ENCODE measurements at places on chromosomes 5 and 9.

- no peak for DNase-seq
Measured at GRCh38 chr5:149036970-149037369, 25.9 kb downstream of the SH3TC2 start.

DNA sequence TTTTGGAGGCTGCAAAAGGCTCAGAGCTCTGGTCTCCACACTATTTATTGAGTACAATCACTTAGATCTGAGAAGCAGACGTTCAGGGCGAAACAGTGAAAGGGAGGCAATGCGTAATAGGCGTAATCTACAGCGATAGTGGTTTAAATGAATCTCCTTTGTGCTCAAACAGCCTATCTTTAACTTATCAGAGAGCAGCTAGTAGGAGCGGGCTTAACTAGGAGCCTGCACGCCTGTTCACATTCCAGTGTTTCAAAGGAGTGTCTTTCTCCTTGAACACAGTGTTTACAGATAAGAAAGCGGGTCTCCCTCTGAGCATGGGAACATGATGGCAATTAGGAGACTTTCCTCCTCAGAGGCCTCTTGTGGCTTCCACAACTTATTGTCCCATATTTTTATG is 49.4 kb downstream of the AP3B1 start:
- DNase-seq: no peak

- no peak for DNase-seq
Measured at GRCh38 chr9:35771075-35771433, 17.0 kb upstream of the MSMP start.

DNA sequence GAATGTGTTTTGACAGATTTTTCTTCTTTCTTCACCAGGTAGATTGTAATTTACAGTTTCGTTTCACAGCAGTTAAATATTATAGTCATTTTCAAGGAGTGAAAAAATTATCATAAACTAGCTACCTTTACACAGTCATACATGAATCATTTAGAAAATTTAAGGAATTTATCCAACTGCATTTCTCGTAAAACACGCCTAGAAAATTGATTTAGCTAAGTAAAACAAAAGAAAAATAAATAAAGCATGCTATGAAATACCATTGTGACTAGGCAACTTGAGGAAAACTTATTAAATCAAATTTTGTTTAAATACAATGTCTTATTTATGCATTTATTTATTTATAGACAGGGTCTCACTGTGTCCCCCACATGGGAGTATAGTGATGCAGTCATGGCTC is 109.9 kb upstream of the EMB start:
- DNase-seq: no peak

DNA sequence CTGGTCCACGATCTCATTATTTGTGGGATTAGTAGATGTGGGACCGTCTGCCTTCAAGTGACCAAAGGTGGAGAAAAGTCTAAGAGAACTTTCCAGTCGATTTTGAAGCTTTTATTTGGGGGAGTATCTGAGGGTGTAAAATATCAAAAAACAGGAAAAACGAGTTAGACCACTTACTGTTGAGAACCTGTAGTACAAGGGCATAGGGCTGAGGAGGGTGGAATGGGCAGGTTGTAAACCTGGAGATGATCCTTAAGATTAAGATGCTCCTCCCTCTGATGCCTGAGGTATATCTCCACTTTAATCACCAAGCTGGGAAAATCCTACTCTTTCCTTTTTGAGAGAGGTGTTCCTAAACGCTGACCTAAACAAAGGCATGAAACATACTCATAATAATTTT is 32.0 kb upstream of the GTF2H2C start:
- no peak for DNase-seq

DNA sequence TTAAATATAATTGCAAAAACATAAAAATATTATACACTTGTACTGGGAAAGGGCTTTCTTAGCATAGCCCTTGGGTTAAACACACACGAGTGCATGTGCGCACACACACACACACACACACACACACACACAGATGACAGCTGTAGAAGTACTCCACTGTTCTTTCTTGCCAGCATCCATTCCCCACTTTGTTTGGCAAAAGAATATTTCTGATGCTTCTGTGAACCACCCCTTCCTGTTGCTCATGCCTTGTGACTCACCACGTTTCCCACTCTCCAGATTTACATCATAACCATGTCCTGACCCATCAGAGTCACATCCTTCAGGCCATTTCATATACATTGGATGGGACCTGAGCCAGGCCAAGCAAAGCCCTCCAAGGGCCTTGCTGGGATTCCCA is 280.1 kb downstream of the DNAH5 start:
- no peak for DNase-seq

DNA sequence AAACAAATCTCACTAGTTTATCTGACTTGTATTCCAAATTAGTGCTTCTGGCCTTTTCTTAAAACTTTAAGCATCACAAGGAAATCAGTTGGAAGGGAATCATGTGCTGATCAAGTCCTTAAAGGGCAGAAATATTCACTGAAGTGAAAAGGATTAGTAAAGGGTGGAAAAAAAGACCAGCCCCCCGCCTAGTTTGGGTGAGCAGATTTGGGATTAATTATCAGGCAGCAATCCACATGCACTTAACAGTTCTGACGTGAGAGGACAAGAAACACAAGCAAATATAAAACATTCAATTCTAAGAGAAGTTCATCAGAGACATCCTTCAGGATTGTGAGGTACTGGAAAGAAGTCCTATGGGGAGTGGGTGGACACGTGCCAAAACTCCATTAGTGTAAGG is at the start of gene TYRP1:
Gene TYRP1 (plus strand): TSS at position 245 of the 400 bp plus-strand sequence. CDS start 612 bp downstream, outside the sequence.
- DNase-seq: no peak

DNA sequence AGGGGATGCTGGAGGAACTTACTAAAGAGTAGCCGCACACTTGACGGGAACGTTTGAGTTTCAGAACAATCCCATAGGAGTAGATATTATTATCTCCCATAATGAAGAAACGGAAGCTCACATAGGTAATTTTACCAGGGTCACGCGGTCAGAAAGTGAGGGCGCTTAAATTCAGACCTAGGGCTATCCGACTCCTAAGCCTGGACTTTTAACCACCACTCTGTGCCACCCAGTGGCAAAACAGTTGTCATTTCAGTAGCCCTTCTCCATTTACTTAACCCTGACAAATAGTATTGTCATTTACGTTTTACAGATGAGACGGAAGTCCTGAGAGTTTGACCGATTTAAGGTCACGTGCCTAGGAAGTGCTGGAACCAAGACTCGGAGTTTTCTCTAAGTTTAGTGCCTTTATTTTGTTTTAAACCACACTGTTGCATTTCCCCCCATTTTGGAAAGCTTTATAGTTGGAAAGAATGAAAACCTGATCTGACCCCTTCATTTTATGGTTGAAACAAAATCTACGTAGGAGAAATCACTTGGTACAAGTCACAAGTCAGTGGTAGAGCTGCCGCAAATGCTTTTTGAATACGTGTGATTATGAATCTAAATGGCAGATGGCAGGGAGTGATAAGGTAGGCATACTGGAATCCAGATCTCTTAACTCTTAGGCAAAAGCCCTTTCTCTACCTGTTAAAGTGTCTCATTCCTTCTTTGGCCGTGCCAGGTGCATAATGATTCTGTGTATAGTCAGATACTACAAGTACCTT is 650 bp downstream of the MRRF start:
- peak; percentile 42 for DNase-seq

GRCh38 chr9:134204991-134205578 is 40.7 kb upstream of the RNU6ATAC start:
- no peak for DNase-seq

DNA sequence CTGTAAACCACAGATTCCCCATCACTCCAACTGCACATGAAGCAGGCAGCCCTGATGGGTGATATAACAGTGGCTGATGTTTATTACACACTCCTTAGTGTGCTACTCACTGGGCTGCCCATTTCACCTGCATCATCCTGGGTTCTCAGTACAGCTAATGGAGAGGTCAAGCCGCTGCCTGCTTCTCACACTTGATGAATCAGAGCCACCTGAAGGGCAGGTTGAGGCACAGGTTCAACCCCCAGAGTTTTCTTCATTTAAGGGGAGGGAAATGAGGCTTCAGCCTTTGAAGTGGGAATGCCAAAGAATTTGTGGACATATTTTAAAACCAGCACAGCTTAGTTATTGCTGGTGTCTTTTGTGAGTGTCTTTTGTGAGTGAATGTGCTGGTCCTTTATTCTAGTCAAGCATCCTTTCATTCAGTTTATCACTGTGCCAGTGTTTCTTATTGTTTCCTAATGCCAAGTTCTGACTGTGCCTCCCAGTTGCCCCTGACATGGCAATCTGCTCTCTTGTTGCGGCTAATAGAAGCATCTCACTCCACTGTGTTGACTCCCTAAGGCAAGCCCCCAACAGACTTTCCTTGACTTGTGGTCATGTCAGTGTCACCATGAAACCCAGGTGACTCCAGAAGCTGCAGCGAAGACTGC is 109.2 kb downstream of the FBXL7 start:
- DNase-seq: no peak

- DNase-seq: no peak
Measured at GRCh38 chr5:33287242-33287641, 153.5 kb upstream of the TARS1 start.

All from CD4-positive, alpha-beta T cell treated with Interleukin-4 for 4 hours (primary cell).